B cell (primary cell): ENCODE measurements at places on chromosomes 5 and 9. TPM values are rescaled to one million over a fixed set of nuclear protein-coding genes. Genes with fewer than 3 reads are reported as not detected.

The PRRX2 gene
- polyA plus RNA-seq, result not detected in 2 replicates

The SLC24A2 gene
- not detected in 2 replicates for polyA plus RNA-seq

The EGFLAM gene
- not detected in 2 replicates for polyA plus RNA-seq

The FOXD4L6 gene
- not detected in 2 replicates for polyA plus RNA-seq

The GARNL3 gene
- polyA plus RNA-seq, result 1.4 and 1.5 TPM in 2 replicates

The TAL2 gene
- polyA plus RNA-seq, result 0.37 and 0.66 TPM in 2 replicates

The HOMER1 gene
- polyA plus RNA-seq, result 0.59 and 0.63 TPM in 2 replicates

The PCDHA1 gene
- not detected in 2 replicates for polyA plus RNA-seq

The TSSK1B gene
- polyA plus RNA-seq, result not detected in 2 replicates

The CDH9 gene
- not detected in 2 replicates for polyA plus RNA-seq

The NME5 gene
- polyA plus RNA-seq, result not detected in 2 replicates

The REEP2 gene
- polyA plus RNA-seq, result not detected in 2 replicates

The SOX30 gene
- polyA plus RNA-seq, result 0.21 and 0.23 TPM in 2 replicates

The LRRC70 gene
- polyA plus RNA-seq, result 3.3 and 4.7 TPM in 2 replicates

The BSPRY gene
- polyA plus RNA-seq, result 0.42 and 0.78 TPM in 2 replicates

The LRSAM1 gene
- polyA plus RNA-seq, result 30.6 and 36.0 TPM in 2 replicates

The PDE6A gene
- polyA plus RNA-seq, result not detected in 2 replicates

The TLX3 gene
- polyA plus RNA-seq, result not detected in 2 replicates

The IQGAP2 gene
- 8.1 and 9.5 TPM in 2 replicates for polyA plus RNA-seq

The CDO1 gene
- polyA plus RNA-seq, result 0.12 TPM in 1 of 2 replicates, not detected in the other

The COL15A1 gene
- not detected in 2 replicates for polyA plus RNA-seq

The PCDHGA12 gene
- polyA plus RNA-seq, result 0.09 and 0.27 TPM in 2 replicates

The INSL6 gene
- not detected in 2 replicates for polyA plus RNA-seq

The PTGES gene
- 0.07 TPM in 1 of 2 replicates, not detected in the other for polyA plus RNA-seq

The SLC22A4 gene
- polyA plus RNA-seq, result 0.18 and 0.19 TPM in 2 replicates

The SAPCD2 gene
- polyA plus RNA-seq, result 0.45 and 0.69 TPM in 2 replicates

The WHRN gene
- 19.2 and 19.4 TPM in 2 replicates for polyA plus RNA-seq

The PTGR1 gene
- not detected in 2 replicates for polyA plus RNA-seq

The NTRK2 gene
- polyA plus RNA-seq, result 0.03 TPM in 1 of 2 replicates, not detected in the other

The CLIC3 gene
- 1.9 and 2.1 TPM in 2 replicates for polyA plus RNA-seq

The SPINK6 gene
- polyA plus RNA-seq, result not detected in 2 replicates

The PCDHGC5 gene
- 0.06 and 0.10 TPM in 2 replicates for polyA plus RNA-seq

The FBP1 gene
- polyA plus RNA-seq, result 2.7 and 2.8 TPM in 2 replicates

The FEM1C gene
- 14.9 and 33.9 TPM in 2 replicates for polyA plus RNA-seq

The PRUNE2 gene
- 0.13 TPM in 1 of 2 replicates, not detected in the other for polyA plus RNA-seq

The NEUROG1 gene
- polyA plus RNA-seq, result not detected in 2 replicates

The GFRA3 gene
- not detected in 2 replicates for polyA plus RNA-seq

The PPP2R2B gene
- polyA plus RNA-seq, result 0.03 and 0.06 TPM in 2 replicates

The LRRC19 gene
- not detected in 2 replicates for polyA plus RNA-seq

The PCDHGB6 gene
- 0.22 and 0.33 TPM in 2 replicates for polyA plus RNA-seq

The TOR2A gene
- polyA plus RNA-seq, result 19.1 and 26.5 TPM in 2 replicates

The PCDHB10 gene
- not detected in 2 replicates for polyA plus RNA-seq

The C5 gene
- 2.7 and 3.4 TPM in 2 replicates for polyA plus RNA-seq

The TRUB2 gene
- 5.3 and 7.6 TPM in 2 replicates for polyA plus RNA-seq

The KIF4B gene
- not detected in 2 replicates for polyA plus RNA-seq

The AFAP1L1 gene
- not detected in 2 replicates for polyA plus RNA-seq
